COR-L47 (cell line): ENCODE measurements at places on chromosomes 6 and 20.

GRCh38 chr6:43915986-43916923 is 146.2 kb downstream of the VEGFA start:
- DNase-seq = no peak

GRCh38 chr6:30819297-30819917 is 64.9 kb upstream of the DDR1 start:
- DNase-seq = no peak

DNA sequence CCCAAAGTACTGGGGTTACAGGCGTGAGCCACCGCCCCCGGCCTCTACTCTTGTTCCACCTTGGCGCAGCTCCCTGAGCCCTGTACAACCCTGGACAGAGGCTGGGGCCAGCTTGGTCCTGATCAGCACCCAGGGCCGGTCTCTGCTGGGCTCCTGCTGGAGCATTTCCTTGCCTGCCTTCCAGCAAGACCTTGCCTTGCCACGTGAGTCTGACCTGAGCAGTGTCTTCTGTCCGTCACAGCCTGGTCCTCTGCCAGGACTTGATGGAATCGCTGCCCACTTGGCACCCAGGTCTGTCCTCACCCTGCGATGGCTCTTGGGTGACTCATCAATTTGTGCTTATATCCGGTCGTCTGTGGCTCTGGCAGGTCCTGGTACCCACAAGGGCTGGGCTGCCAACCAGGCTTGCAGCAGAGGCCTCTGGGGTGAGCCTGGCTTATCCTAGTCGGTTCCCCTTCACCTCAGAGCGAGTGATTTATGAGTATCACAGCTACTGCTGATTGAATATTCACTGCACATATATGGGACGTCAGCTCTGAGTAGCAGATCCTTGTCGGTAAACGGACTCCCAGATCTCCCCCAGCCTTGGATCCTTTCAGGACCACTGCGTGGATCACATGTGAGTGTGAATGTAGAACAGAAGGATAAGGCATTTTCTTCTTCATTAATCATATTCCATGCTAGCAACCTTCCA is 10.1 kb upstream of the SULF2 start:
- DNase-seq = no peak

DNA sequence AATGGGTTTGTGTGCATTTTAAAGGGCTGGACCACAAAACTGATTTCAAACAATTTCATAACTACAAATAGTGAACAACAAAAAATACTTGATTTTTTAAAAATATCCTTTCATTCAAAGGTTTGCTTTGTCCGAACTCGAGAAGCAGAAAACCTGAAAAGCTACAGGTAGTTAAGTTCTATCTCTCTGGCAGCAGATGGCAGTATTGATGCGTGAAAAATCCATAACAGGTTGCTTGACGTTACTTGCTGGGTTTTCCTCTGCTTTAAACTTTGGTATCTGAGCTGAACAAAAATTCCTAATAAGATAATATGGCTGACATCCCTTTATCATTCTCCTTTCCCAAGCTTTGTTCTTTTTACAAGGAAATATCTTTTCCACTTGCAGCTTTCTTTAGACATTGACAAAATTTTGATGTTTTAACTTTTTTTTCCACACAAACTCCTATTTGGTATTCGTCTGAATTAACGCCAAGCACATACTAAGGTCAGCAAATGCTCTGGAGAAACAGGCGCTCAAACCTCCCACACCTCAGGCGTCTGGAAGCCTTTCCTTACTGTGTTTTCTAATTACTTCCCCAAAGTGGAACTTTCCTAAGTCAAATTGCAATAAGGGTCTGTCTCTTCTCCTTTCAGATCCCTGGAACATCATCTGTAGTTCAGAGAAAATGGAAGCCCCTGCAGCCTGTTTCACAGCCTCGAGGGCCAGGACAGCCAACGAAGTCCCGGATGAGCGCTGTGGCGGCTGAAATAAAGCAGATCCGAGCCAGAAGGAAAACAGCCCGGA is 50.3 kb upstream of the GFRAL start:
- peak; percentile 33 for DNase-seq

DNA sequence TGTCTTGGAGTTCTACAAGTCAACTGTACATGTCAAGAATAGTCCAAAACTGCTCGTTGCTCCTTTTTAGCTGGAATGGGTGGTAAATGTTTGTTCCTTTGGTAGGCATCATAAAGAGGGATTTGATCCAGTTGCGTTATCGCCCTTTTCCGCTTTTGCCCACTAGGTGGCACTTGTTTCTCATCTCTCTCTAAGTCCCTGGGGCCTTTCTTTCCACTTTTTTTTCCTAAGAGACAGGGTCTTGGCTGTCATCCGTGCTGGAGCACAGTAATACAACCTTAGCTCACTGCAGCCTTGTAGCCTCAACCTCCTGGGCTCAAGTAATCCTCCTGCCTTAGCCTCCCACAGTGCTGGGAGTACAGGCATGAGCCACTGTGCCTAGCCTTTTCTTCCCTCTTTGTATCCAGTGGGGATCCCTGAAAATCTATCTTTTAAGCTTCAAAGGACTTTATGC is 20.7 kb downstream of the GTPBP2 start:
- peak; percentile 65 for DNase-seq

- DNase-seq = no peak
These were observed at the start of gene MCHR2 for GRCh38 chr6:99993533-99994251. Gene MCHR2, minus strand, starts transcription at chr6:99994223. Its CDS starts 38,076 bp downstream, at chr6:99956147.

DNA sequence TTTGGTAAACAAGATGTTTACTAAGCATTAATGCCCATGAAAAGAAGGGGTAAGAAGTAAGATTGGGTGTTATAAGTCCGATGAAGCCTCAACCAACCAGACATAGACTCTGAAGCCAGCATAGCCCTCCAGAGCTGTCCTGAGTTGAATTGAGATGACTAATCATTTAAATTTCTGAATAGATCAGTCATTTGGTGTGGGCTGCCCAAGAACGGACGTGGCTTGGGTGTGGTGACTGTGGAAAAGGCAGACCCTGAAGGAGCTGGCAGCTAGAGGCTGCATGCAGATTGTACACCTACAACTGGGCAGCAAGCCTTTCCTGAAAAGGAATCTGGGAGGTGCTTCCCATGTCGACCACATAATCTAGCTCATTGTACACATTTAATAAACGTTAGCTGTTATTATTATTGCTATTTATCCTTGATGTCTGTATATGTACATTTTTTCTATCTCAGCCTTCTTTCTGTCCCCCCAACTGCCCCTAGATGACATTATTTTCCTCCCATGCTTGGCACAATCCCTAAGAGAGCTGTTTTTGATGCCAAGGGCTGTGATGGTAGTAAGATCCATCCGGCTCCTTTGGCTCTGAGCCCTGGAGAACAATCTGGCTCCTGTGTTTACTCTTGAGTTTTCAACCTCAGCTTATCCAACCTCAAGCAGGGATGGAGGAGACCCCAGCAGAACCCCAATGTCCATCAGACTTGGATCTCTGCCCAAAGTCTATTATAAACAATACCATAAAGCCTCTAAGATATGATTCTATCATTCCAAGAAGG is 57.6 kb upstream of the JAG1 start:
- no peak for DNase-seq

- DNase-seq = no peak
These were observed 86.7 kb downstream of the LINC00237 start for GRCh38 chr20:21019468-21019813.

GRCh38 chr6:144006736-144007477 is 1.2 kb downstream of the PLAGL1 start:
- DNase-seq = no peak

GRCh38 chr6:138285800-138286199 is 67.5 kb upstream of the PBOV1 start:
- DNase-seq = no peak

GRCh38 chr20:4470375-4470774 is 251.3 kb upstream of the PRND start:
- DNase-seq = no peak

DNA sequence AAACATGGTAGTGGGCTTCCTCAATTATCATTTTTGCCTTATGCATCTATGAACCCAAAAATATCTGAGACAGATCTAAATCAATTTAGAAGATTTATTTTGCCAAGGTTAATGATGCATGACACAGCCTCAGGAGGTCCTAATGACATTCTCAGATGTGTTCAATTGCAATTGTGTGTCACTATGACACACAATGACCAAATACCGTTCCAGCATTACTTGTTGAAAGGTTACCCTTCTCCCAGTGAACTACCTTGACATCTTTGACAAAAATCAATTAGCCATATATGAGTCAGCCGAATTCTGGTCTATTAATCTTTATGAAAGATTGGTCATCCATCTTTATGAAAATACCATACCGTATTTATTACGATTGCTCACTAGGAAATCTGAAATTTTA is 592.5 kb upstream of the GJE1 start:
- DNase-seq = no peak

- no peak for DNase-seq
These were observed 17.3 kb upstream of the MATN4 start for GRCh38 chr20:45325371-45325770.

GRCh38 chr6:107075951-107076381 is 39.3 kb downstream of the BEND3 start:
- no peak for DNase-seq

DNA sequence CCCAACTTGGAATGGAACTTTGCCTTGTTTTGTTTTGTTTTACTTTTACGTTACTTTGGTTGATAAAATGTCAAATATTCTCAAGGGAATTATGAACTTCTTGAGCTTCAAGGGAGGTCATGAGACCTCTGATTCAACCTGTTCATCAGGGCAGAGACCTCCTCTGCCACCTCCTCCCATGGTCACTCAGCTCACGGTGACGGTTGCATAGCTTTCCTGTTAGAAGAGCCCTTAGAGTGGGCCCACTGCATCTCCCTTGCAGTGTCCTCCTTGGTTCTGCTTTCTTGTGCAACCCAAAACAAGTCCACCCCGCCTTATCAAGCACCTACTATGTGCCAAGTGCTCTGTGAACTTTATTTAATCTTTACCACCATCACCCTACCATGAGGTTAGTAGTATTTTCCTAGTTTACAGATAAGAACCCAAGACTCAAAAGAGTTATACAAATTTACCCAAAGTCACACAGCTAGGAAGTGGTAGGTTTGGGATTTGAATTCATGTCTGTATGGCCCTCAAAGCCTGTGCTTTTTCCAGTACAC is 15.5 kb downstream of the TM9SF4 start:
- DNase-seq = no peak

DNA sequence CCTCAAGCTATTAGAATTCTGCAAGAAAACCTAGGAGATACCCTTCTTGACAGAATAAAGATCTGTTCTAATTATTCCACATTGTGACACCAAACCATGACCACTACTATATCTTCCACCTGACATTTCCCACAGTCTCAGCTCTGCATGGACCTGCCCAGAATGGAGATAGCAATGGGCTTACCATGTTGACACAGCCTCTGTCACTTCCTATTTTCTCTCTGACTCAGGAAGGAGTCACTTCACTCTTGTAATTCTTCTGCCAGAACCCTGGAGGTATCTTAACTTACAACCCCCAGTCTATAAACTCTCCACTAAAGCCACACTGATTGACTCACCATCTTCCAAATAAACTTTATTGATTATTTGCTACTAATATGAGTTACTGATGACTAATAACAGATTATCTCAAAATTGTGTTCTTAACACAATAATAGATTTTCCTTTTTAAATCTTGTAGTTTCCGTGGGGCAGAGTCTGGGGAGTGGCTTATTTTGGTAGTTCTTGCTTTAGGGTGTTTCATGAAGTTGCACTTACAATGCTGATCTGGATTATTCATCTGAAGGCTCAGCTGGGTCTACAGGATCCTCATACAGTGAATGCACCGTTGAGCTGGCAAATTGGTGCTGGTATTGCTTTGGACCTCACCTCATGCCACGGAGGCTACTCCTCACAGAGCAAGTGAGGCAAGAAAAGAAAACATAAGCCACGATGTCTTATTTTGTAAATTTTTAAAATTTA is 869.9 kb downstream of the KIF16B start:
- no peak for DNase-seq

GRCh38 chr6:21653905-21654304 is 60.4 kb downstream of the SOX4 start:
- DNase-seq = no peak

GRCh38 chr20:57995381-57995977 is 233.0 kb downstream of the ANKRD60 start:
- DNase-seq = no peak
